ENCODE measurements at places on chromosomes 2 and 18.

DNA sequence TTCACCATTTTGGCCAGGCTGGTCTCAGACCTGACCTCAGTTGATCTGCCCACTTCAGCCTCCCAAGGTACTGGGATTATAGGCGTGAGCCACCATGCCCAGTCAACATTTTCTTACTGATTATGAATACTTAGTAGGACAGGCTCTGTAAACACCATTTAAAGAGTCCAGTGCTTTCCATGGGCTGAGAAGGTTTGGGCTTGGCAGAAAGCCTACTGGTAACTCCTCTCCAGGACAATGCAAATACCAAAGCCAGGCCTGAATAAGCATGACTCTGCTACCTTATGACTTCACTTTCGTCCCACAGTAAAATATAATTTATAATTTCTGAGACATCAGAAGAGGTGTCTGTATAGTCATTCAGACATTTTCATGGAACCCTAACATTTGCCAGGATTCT lies 60.2 kb upstream of the FAM117B start:
- DNase-seq: no peak

DNA sequence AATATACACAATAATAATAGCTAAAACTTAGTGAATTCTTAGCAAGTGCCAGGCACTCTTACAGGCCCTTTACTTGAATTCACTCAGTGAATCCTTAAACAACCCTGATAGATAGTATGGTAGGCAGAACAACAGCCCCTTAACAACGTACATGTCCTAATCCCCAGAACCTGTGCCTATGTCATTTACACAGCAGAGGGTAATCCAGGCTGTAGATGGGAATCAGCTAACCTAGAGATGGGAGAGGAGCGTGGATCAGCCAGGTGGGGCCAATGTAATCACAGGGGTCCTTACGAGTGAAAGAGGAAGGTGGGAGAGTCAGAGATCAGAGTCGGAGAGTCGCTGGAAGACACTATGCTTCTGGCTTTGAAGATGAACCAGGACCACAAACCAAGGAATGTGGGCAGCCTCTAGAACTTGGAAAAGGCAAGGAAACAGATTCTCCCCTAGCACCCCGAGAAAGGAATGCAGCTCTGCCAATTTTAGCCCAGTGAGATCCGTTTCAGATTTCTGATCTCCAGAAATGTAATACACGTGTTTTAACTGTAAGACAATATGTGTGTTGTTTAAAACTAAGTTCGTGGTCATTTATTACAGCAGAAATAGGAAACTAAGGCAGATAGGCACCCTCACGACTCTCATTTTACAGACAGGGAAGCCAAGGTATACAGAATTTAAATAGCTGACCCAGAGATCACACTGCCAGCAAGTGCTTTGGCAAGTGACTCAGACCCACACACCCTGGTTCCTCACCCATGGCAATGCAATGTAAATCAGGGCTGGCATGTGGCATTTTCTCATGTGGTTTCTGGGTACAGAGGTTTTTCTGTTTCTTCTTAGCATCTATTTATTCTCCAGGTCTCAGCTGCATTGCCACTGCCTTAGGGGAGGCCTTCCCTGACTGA lies 68.9 kb downstream of the DOCK10 start:
- DNase-seq: peak; percentile 30

GRCh38 chr18:76507830-76508385 lies 12.9 kb upstream of the ZNF516 start:
- no peak for DNase-seq

DNA sequence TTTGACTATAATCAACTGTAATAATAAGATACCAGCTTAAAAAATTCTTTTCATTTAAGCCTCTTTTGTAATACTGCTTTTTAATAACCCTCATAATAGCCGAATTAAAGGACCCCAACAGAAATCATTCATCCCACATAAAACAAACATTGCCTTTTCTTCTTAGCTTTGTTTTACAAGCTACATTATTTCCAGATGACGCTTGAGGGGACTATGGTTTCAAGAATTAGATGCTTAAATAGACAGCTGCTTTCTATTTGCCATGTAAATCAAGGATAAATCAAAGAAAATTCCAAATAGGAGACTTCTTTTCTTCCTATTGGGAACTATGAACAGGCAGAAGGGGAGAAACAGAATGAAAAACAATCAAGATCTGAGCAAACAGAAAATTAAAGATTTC lies 200.7 kb upstream of the SMAD7 start:
- no peak for DNase-seq

DNA sequence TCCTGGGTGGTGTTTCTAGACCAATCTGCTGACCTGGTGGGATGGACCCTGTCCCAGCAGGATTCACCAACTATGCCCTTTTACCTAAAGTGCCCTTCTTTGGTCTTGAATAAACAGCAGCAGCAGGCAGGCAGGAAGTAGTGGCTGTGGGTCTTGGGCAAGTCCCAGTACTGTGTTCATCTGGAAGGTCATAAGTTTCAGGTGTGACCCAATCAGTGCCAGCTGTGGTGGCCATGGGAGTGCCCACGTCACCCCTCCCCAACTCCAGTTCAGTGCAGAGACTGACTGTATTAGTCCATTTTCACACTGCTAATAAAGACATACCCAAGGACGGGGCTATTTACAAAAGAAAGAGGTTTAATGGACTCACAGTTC lies 148.3 kb upstream of the SRD5A2 start:
- DNase-seq: no peak

DNA sequence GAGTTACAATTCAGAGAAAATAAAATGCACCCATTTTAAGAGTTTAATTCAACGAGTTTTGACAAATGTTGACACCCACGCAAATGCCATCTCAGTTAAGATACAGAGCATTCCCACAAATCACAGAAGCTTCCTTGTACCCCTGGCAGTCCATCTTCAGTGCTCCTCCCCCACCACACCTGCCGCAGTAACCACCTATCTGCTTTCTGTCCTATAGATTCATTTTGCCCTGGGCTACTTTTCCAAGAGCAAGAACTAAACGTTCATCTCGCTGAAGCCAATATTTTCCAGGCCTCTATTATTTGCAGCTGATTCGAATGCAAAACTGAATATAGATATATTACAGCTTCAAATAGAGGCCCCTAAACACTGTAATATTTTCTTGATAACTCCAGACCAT lies 13.4 kb upstream of the HPCAL1 start:
- no peak for DNase-seq

DNA sequence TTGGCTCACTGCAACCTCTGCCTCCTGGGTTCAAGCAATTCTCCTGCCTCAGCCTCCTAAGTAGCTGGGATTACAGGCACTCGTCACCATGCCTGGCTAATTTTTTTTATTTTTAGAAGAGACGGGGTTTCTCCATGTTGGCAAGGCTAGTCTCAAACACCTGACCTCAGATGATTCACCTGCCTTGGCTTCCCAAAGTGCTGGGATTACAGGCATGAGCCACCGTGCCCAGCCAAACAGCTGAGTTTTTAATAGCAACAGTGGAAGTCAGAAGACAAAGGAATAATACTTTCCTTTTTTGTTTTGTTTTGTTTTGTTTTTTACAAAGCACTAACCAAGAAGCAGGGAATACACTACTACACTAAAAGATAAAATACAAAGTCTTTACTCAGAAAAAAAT lies 16.9 kb downstream of the GPR75 start:
- DNase-seq: no peak

DNA sequence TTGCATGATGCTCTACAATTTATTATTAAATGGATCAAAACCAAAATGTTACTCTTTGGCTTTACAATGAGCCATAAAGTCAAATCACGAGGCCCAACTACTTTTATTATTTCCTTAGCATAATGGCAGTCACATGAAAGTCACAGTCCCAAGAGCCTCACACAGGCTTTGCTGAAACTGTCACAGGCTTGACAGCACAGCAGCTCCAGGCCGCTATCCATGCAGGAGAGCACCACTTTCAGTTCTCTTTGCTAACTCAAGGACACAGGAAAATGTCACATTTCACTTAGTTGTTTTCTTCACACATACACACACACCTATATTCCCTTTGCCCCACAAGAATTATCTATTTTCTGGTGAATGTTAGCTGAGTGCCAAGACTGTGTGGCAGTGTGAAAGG lies 11.1 kb upstream of the MSGN1 start:
- no peak for DNase-seq

GRCh38 chr2:120888851-120889250 lies 153.2 kb downstream of the GLI2 start:
- DNase-seq: no peak

- DNase-seq: peak; percentile 42
These were observed 117.6 kb downstream of the CAMKMT start for GRCh38 chr2:44479127-44479887.

DNA sequence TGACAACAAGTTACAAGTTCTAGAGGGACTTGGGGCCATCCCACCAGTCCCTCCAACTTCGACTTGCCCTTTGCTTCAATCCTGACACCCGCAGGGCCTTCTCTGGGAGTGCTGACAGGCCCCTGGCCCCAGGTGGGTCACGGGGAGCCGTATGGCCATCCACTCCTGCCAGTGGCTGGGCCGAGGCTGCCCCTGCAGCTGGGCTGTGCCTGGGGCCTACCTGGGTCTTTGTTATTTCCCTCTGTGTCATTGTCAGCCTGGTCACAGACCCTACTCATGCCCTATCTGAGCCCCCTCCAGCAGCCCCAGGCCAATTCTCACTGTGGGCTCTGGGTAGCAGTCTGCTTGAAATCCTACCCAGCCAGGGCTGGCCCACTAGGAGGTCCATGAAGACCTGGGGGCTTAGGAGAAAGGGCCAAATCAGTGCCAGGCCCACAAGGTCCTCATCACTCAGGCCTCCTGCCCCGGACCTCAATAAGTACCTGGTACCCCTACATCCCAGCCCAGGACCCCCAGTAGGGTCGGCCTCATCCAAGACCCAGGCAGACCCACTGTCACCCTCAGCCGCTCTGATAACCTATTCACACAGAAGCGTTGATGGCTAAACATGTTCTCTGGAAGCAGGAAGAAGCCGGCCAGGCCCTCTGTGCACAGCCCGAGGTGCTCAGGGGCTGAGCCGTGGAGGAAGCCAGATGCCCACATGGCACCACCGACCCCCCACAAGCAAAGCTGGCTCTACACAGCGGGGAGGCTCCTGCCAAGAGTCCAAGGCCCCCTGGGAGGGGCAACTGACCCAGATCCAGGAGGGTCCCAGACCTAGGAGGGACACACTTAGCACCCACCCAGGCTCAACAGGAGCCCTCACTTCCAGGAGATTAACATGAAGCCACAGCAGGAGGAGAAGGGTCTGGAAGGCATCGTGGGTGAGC lies 57.7 kb downstream of the BIN1 start:
- no peak for DNase-seq

DNA sequence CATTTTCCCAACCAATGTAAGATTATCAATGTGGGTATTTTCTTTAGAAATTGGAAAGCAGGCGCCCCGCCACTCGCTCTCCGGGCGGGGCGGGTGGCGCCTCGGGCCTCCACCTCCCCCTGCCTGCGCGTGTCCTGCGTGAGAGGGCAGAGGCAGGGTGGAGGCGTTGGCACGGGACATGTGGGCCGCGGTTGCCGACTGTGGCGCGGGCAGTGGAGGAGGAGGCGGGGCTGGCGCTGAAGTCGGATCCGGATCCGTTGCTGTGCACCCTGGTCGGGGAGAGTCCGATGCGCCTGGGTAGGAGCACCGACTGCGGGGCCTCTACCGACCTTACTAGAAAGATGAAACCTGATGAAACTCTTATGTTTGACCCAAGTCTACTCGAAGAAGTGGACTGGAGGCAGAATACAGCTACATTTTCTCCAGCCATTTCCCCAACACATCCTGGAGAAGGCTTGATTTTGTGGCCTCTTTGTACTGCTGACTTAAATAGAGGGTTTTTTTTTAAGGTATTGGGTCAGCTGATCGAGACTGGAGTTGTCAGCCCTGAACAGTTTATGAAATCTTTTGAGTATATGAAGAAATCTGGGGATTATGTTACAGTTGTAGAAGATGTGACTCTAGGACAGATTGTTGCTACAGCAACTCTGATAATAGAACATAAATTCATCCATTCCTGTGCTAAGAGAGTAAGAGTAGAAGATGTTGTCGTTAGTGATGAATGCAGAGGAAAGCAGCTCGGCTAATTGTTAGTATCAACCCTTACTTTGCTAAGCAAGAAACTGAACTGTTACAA lies 37.9 kb downstream of the PMS1 start:
- no peak for DNase-seq

DNA sequence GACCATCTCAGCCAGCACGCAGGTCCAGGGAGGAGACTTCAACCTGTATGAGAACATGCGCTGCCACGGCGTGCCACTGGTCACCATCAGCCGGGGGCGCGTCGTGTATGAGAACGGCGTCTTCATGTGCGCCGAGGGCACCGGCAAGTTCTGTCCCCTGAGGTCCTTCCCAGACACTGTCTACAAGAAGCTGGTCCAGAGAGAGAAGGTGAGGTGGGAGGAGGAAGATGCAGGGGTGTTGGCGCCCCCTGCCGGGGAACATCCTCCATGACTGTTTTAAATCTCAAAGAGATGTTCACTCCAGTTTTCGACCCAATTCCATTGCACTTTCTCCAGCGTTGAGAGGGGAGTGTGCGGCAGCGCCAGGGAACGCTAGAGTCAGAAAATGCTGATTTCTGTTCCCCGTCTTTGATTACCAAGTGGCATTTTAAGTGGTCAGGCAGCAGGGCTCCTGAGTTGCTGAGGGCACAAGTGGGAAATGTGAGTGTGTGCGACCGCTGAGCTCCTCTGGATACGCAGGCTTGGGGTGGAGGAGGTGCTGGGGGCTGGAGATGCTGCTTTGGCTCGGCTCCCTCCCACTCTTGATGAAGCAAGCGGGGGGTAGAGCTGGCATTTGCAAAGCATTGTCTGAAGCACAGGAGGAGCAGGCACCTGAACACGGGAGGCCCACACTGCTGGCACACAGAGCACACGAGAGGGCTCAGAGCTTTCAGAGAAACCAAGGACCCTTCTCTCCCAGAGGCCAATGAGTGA lies 27.7 kb upstream of the MAPRE3 start:
- DNase-seq: peak; percentile 59

GRCh38 chr2:138881126-138881525 lies 100.9 kb upstream of the NXPH2 start:
- no peak for DNase-seq

DNA sequence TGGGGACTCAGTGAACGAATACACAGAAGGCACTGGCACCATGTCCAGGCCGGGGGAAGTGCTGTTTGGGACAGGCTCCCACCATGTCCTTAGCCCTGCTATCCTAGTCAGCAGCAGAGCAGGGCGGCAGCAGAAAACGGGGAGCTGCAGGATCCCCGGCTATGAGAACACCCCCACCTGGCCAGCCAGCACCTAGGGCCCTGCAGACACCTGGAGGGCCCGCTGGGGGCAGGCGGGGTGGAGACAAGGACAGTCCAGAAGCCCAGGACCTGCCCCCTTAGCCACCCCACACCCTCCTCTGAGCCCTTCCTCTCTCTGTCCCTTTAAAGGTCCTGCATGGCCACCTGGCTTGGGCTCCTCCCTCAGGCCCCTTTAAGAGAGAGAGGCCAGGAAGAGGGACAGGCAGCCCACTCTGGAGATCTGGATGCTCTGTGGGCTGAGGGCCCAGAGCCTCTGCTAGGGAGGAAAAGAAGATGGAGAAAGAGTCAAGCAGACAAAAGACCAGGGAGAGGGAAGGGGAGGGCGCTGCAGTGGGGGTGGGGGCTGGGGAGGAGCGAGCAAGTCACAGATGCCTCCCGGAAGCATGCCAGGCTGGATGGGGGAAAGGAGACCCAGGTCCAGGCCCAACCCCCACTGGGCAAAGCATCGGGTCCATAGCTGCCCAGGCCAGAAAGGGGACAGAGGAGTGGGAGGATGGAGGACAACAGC lies 48.6 kb downstream of the BIN1 start:
- no peak for DNase-seq

GRCh38 chr2:174577967-174578589 lies 19.5 kb downstream of the WIPF1 start:
- peak; percentile 60 for DNase-seq

- DNase-seq: peak; percentile 19
These were observed 32.8 kb upstream of the IL1B start for GRCh38 chr2:112869258-112869842.

GRCh38 chr2:85560812-85561279 lies 447 bp downstream of the GGCX start:
- no peak for DNase-seq

GRCh38 chr2:88919087-88919738 lies 227.7 kb downstream of the RPIA start:
- no peak for DNase-seq

Data from activated CD4-positive, alpha-beta T cell treated with anti-CD3 and anti-CD28 coated beads for 4 hours (primary cell).